PC-3 (cell line): ENCODE measurements at places on chromosomes 4 and X. TPM values are rescaled to one million over a fixed set of nuclear protein-coding genes. Genes with fewer than 3 reads are reported as not detected.

- no peak for DNase-seq
These were observed 79.4 kb upstream of the EFNB1 start for GRCh38 chrX:68749426-68749825.

GRCh38 chrX:103742339-103742738 lies 31.6 kb downstream of the TMEM31 start:
- DNase-seq = no peak

DNA sequence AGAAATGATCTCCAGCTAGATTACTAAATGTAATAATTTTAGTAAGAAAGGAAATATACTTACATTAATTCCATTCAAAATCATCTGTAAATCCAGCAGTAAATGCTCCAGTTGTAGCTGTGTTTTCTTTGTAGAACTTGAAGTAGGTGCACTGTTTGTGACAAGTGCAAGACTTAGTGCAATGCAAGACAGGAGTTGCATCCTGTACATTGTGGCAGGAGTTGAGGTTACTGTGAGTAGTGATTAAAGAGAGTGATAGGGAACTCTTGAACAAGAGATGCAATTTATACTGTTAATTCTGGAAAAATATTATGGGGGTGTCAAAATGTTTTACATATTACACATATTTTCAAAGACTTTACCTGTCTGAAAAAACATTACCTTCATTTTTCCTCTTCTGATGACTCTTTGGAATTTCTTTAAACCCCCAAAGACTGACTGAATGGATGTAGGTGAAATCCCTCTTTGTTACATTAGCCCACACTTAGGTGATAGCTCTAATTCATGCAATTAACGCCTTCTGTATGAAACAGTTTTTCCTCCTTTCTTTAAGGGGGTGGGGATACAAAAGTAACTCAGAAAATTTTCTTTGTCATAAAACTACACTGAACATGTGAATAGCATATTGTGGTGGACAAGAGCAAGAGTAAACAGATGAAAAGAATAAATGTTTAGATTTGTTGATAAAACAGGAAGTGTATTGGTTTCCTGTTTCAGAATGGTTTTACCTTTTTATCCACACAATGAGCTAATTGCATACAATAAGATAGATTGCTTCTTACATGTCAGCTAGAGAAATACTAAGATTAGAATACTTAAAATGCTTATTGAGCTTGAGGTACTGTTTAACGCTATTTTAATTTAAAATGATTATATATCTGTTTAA lies at the start of gene IL2:
IL2 (minus strand) TSS at position 495 of the 886 bp plus-strand sequence; CDS start at position 210, 285 bp downstream.
- no peak for DNase-seq

The TMEM271 gene
- total RNA-seq = not detected in 2 replicates

The PCDH11X gene
- total RNA-seq = not detected in 2 replicates
